MV-4-11 (cell line): ENCODE measurements at places on chromosomes 3 and 15.

- DNase-seq, result peak; percentile 84
Measured at GRCh38 chr15:42544853-42545629, 3.6 kb downstream of the LRRC57 start.

- DNase-seq, result no peak
Measured at GRCh38 chr3:51391566-51392354, 675 bp downstream of the RBM15B start.

DNA sequence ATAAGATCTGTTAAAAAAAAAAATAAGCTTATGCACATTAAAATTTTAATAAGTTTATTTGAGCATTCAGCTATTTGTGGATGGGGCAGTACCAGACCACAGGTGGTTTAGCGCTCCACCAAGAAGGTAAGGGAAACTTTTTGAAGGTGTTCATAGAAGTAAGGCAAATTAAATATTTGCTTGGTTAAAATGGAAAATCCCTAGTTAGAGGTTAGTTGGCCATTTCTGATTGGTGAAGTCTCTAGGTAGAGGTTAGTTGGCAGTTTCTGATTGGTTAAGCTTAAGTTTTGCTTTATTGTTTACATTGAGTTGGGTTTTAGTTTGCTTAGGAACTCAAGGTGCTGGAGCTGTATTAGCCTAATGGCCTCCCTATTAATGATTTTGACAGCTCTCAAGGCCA is 30.7 kb downstream of the SCN11A start:
- no peak for DNase-seq

DNA sequence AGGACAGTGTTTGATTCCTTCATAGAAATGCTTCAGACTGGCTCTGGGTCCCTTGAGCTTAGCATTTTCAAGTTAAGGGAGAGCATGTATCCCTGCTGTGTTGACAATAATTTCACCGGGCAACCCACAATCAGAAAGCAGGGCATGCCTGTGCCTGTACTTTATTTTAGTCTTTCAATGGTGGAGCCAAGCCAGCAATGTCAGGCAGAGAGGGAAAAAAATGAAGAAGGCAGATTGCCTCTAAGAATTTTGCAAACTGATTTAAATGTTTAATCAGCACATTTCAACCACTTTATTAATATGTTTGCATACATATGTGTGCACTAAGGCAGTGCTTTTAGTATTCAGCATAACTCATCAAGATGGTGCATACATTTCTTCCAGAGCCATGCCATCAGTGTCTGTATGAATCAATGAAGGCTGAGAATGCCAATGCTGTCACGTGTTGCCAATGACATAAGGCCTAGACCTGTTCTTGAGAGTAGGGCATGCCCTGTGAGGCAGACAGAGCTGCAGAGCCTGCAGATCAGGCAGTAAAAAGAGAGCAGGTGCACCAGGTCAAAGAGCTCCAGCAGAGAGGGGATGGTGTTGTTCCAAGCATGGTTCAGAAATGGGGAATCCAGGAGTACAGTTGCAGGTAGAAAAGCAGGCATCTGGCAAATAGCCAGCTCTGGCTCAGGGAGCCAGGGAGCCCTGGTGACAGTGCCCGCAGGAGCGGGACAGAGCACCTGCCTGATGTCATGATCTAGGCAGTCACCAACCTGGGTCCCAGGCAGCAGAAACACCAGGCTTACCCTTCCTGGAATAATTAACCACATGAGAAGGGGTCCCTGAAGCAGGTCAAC is 508.5 kb downstream of the GABRG3 start:
- DNase-seq, result no peak

- no peak for DNase-seq
Measured at GRCh38 chr3:57952208-57952631, 56.0 kb upstream of the FLNB start.

DNA sequence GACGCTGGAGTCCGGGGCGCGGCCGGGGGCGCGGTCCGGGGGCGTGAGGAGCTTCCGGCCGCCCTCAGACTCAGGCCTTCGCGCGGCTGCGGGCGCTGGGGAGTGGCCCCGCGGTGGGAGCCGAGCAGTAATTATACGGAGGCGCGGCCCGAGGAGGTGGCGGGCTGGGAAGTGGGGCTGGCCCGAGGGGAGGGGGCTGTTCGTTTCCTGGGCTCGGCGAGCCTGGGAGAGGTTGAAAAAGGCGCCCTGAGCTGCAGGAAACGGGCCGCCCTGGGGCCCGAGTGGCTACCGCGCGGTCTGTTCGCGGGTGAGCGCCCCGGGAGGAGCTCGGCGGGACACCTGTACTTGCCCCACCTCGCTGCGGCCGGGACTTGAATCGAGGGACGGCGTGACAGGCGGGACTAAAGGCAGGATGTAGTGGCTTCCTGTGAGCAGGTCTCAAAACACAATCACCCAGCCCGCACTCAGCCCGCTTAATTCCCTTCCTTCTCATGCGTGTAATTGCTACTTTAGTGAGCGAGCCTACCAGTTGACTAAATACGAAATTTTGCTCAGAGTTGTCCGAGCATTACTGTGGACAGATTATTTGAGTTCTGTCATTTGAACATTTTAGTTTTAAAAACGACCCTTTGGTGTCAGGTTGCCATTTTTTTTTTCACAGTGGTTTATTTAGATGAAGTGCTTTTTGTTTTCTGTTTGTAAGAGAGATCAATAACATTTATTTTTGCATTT is 860 bp downstream of the RASA2 start:
- peak; percentile 40 for DNase-seq

DNA sequence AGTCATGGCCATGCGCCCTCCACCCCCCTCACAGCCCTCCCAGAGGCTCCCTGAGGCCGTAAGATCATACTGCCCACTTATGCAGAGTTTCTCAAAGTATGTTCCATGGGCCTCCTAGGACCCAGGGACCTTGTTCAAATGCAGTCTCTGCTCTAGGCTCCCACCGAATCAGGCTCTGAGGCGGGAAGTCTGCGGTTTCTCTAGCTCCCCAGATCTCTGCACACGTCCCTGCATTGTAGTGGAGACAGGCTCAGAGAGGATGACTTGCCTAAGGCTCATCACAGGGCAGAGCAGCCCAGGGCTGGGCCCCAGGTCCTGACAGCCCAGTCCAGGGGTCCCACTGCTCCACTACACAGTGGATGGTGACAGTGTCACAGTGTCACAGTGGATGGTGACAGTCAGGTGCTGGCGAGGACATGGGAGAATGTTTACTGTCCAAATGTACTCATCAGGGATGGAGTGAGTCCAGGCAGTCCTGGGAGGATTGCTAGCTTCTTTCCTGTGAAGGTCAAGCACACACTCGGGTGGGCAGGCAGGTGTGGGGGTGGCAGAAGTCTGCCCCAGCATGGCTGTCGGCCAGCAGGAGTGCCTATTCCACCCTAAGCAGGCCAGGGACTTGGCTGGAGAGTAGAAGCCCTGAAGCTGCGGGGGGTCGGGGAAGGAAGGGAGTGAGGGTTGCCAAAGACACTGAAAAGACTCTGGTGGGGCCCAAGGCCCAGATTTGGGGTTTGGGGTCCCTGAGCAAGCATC is 12.4 kb downstream of the ANKRD63 start:
- no peak for DNase-seq

- DNase-seq, result no peak
Measured at GRCh38 chr15:89991312-89991711, 9.8 kb upstream of the ZNF710 start.

DNA sequence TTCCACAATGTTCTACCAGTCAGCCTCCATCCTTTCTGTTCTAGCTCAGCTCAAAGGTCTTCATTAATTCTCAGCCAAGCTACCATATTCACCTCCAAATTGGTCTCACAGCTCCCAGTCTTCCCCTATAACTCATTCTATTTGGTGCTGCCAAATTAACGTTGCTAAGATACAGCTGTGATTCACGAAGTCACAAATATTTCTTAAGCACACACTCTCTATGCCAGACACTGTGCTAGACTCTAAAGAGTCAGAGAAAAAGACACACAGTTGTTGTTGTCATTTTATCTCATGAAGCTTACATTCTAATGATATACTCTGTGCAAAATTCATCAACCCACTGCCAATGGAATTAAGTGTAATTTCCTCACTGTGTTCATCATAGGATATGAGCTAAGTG is 102.8 kb downstream of the FRMD5 start:
- no peak for DNase-seq

DNA sequence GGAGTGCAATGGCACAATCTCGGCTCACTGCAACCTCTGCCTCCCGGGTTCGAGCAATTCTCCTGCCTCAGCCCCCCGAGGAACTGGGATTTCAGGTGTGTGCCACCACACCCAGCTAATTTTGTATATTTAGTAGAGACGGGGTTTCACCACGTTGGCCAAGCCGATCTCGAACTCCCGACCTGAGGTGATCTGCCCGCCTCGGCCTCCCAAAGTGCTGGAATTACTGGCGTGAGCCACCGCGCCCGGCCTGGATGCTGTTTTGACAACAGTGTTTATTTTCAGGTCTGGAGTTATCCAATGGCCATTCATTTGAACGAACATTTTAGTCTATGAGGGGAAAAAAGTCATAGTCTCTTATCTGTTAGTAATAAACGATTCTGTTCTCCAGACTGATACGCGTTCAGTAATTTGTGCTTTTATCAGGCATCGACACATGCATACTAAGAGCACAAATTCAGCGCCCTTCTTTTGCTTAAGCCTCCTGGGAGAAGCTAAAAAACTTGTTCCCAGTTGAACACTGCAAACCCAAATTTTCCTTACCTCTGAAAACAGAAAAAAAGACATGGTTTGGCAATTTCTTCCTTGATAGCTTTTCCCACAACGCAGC is 1.3 kb downstream of the B3GALNT1 start:
- DNase-seq, result no peak

GRCh38 chr3:126607214-126607908 is 47.6 kb downstream of the TXNRD3 start:
- peak; percentile 77 for DNase-seq

DNA sequence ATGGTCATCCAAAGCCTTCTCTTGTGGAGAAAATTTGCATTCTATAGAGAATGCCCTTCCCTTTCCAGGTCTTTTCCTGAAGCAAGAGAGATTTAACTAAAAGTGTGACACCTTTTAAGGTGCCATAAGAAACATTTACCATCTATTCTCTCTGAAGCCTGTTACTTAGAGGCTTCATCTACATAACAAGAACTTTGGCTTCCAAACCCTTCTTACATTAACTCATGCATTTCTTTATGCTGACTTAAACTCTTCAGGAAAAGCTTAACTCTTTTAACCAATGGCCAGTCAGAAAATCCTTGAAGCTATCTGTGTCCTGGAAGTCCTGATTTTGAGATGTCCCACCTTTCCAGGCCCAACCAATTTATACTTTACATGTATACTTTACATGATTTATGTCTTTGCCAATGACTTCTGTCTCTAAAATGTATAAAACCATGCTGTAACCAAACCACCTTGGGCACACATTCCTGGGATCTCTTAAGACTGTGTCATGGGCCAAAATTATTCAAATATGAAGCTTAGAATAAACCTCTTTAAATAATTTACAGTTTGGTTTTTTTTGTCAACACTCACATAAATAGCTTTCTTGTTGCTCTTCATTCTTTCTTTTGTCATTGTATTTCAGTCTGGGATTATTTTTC is 472.6 kb upstream of the NECTIN3 start:
- no peak for DNase-seq

DNA sequence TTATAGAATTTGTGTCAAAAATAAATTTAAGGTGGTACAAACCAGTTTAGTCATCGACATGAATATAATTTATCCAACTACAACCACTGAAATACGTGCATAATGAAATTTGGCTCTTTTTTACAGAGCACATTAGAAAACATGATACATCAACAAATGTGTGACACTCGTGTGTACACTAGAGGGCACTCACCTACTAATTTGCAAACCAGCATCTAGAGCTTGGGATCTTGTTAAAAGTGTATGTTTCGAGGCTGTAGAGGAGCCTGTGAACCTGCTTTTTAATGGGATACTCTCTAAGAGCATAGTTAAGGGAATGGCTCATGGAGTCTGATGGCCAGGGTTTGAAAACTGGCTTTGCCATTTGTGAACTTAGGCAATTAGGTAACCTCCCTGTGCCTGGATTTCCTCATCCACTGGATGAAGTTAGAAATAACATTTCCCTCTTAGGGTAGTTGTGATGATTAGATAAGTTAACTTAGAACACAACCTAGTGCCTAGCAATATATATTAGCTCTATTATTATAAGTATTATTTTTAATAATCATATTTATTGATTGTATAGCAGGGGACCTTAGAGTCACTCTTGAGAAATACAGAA is 8.8 kb upstream of the CPOX start:
- DNase-seq, result peak; percentile 63

DNA sequence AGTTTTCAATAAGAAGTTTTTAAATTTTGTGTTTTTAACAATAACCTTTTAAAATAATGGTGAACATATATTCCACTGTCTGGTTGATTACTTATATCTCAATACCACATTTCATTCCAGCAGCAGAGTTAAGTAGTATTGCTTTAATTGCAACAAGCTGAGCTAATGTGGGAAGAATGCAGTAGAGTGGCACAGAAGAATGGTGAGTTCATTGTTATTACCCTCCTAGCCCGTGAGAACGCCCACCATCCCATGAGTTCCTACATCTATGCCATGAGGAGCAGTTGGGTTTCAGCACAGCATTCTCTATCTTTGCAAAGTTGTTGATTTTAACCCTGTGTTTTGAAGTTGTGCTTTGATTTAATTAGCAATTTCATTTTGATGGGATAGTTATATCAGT is 17.8 kb upstream of the NR2E3 start:
- no peak for DNase-seq

- DNase-seq, result no peak
Measured at GRCh38 chr3:14398797-14399106, 3.7 kb upstream of the SLC6A6 start.

- no peak for DNase-seq
Measured at GRCh38 chr15:55230953-55231352, 34.2 kb upstream of the RSL24D1 start.

GRCh38 chr3:15713364-15713763 is 84.4 kb downstream of the ANKRD28 start:
- DNase-seq, result no peak

GRCh38 chr15:41832875-41833274 is 5.0 kb downstream of the JMJD7 start:
- no peak for DNase-seq

GRCh38 chr3:151639418-151639740 is 94.3 kb upstream of the AADACL2 start:
- no peak for DNase-seq

GRCh38 chr3:108125153-108125543 is 34.3 kb upstream of the CD47 start:
- no peak for DNase-seq

DNA sequence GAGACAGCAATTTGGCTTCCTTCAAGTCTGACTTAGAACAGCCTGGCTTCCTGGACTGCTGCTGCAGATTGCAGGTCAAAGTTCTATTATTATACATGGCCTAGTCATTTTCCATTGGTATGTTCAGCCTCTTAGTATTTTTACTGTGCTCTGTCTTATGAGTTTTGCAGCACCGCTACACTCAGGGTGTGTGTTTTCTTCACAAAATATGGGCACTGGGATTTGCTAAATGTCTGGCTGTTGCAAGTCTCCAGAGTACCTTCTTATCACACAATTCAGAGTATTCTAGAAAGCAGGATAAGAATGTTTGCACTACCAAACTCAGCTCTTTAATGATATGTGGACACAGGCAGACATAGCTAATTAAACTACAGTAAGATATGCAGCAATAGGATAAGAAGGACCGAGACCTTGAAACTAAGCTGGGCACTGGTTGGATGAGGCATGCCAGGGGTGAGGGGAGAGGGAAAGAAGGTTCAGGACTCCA is 203.0 kb upstream of the PDZRN3 start:
- no peak for DNase-seq

- no peak for DNase-seq
Measured at GRCh38 chr3:161496508-161496907, at the start of gene OTOL1. Gene OTOL1 (plus strand): TSS chr3:161496808. CDS start chr3:161496808, 0 bp downstream.

- peak; percentile 64 for DNase-seq
Measured at GRCh38 chr15:78241017-78241416, 6.7 kb upstream of the ACSBG1 start.
